EH (cell line): ENCODE measurements at places on chromosomes 2 and 18.
A peak's percentile ranks its signal among the peaks of the same experiment; 100 is the strongest.

GRCh38 chr2:178756843-178757242 is 50.4 kb downstream of the TTN start:
- peak; percentile 75 for DNase-seq

GRCh38 chr2:53289309-53290006 is 478.1 kb upstream of the CHAC2 start:
- no peak for DNase-seq

DNA sequence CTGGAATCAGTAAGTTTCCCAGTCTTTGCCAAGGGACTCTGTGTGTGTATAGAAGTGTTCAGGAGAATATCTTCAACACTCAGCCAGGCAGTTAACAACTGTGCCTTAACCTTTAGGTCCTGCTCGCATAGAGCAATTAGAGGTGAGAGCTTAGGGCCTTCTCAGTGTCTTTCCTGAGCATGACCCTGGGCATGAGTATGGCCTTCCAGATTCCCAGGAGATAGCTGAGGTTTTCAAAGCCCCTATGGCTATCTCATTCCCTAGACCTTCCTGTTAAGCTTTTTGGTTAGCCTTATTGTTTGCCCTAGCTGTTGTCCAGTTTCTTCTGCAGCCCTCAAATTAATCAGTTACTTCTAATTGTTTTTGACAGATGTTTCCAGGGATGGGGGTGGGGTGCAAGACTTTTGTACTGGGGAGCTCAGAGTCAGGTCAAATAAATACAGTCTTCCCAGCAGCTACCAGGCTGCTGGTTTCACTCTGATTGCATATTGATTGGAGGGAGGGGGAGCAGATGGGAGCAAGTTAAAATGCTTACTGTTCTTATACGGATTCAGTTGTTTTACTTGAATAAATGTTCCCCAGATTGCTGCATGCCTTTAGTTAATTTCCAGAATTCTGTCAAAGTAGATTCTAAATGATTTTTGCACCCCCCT is 23.1 kb downstream of the PDK1 start:
- no peak for DNase-seq

- DNase-seq = no peak
These were observed 14.4 kb upstream of the MYO5B start for GRCh38 chr18:50209311-50209710.

GRCh38 chr2:224310943-224311625 is 90.8 kb downstream of the FAM124B start:
- DNase-seq = peak; percentile 17

DNA sequence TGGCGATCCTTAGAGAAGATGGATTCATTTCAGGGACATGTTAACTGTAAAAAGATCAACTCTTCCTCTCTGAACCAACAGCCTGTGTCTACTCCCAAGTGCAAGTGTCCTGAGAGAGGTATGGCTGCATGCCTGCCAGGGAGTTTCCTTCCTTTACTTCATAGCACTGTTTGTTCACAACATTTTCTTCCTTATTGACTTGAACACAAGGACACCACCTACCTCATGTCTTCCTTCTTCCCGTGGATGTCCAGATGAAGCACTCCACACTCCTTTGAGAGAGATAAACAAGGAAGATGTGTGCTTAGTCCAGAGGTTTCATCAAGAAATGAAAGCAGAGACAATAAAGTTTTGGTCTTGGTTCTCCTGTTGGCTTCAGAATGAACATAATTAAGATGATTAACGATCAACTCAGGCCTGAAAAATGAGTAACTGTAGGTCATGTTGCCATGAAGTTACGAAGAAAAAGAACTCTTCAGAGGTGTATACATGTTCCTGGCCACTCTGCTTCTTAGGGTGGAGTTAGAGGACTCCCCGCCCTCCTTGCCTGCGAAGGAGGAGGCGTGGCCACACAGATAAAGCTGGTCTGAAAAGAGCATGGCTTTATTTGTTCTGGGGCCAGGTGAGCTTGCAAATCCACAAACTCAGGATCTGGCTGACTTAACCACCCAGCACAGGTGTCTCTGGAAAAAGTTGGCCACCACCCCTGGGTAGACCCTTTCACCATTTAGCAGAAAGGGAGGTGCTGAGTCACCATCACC is 155.0 kb upstream of the KCTD1 start:
- DNase-seq = no peak

- peak; percentile 98 for DNase-seq
These were observed 212.3 kb downstream of the CYP26B1 start for GRCh38 chr2:71935262-71935848.

DNA sequence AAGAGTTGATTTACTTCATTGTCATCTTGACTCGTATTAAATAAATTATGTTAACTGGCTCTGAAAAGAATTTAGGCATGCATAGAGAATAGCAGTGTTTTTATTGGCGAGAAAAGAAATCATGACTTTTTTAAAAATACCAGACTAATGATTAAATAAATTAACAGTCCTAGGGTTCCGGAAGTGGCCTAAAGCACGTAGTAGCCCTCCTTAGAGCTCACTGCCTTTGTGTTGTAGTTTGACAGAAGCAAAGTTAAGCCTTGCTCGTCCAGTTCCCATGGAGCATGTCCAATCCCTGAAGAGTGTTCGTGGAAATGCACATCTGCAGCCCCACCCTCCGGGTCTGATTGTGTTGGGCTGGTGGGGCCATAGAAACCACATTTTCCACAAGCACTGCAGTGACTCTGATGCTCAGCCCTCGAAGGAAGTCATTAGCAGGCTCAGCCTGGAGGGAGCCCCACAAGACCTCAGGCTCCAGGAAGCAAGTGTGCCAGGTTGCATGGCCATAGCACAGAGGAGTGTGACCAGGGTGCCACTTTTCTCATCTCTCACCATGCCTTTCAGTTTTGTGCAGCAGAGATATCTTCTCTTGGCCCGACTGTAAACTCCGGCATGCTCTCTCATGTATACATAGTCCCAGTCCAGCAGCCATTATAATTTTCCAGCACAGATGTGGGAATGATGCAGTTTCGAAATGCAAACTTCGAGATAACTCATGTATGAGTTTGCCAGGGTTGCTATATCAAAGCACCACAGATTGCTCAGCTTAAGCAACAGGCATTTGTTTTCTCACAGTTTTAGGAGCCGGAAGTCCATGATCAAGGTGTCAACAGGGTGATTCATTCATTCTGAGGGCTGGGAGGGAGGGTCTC is 188.6 kb upstream of the SH3BP4 start:
- DNase-seq = peak; percentile 98

DNA sequence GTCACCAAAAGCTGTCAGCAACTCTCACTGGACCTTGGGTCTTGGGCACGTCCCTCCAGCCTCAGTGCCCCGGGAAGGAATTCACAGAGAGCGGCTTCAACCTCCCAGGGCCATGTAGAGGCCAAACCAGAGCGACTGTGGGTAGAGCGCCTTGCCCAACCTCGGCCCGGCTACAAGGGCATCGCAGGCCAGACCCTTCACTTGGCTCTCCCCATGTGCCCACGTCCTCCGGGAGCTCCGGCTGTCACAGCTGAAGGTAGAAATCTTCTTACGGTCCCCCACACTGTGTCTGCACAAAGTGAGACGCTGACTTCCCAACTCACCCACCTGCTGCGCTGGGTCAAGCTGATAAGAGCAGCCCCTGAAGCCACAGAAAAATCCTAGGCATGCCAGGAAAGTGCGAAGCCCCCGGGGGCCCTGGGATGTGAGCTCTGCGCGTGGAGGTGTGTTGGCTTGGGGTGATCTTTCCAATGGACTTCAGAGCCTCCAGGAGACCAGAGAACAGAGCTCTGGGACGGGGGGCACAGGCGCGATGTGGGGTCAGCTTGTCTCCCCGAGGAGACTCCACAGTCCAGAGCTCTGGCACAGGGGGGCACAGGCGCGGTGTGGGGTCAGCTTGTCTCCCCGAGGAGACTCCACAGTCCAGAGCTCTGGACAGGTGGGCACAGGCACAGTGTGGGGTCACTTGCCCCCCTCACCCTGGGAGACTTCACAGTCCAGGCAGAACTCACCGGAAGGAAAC is 105.5 kb downstream of the RTP5 start:
- DNase-seq = no peak

GRCh38 chr2:164430166-164430783 is 191.0 kb downstream of the GRB14 start:
- peak; percentile 53 for DNase-seq

- DNase-seq = no peak
These were observed 8.6 kb upstream of the YES1 start for GRCh38 chr18:820591-821165.

- no peak for DNase-seq
These were observed 97.1 kb downstream of the ASAP2 start for GRCh38 chr2:9303528-9304225.

DNA sequence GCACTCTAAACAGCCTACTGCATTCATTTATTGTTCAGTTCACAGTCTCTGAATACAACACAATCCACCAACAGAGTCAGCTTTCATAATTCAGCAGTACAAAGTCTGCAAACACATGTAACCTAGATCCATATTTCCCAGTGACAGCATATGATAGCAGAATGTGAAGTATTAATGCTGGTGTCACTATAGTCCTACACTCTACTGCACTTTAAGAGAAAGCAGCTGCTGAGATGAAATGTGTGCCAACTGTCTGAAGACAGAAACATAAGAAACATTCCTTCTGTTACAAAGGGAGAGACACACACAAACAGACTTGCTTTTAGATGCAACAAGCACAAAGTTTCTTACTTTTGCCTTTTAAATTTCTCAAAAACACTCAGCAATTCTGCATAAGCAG is 441.8 kb downstream of the ZEB2 start:
- DNase-seq = peak; percentile 51

- peak; percentile 100 for DNase-seq
These were observed 122.9 kb downstream of the COPS8 start for GRCh38 chr2:237208373-237209260.

- DNase-seq = peak; percentile 43
These were observed 471.8 kb upstream of the CWC22 start for GRCh38 chr2:180478883-180479282.

DNA sequence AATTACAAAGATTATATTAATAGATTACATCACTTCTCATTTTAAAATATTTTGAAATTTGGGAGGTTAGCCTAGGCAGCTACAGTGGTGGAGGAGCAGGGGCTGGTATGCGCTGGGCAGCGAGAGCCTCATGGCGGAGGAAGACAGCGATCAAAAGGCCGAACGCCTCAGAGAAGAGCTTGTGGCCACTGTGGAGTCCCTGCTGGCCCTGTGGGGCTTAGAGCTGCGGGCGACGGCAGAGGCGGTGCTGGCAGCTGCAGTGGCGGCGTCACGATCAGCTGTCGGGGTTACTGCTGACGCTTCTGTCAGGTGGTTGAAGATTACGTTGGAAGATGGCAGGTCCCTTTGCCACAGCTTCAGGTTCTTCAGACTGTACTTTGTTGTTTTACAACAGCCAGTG is 87.4 kb downstream of the ROCK2 start:
- DNase-seq = no peak

GRCh38 chr2:204842661-204843485 is 297.6 kb downstream of the PARD3B start:
- DNase-seq = peak; percentile 92

- DNase-seq = peak; percentile 42
These were observed 1.6 kb downstream of the ST8SIA3 start for GRCh38 chr18:57353940-57354461.

- DNase-seq = no peak
These were observed 44.4 kb downstream of the LCT start for GRCh38 chr2:135792401-135793150.

DNA sequence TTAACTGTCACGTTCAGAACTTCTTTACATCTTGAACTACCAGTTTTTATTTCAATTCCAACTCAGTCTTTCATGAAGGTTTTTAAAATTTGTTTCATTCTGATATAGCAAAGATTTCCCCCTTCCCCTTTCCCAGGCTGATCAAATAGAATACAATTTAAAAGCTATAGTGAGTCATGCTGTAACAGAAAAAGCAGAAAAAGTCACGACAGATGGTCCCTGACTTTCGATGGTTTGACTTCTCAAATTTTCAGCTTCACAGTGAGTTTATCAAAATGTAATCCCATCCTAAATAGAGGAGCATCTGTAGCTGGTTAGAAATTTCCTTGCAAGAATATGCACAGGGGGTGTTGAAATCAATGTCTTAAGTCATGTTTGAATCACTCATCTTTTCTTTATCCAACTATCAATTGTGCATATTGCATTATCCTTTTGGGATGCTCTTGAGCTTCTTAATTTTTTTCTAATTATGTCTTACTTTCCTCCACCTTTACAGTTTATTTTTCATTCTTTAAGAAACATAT is 500.3 kb downstream of the LRP1B start:
- DNase-seq = no peak

DNA sequence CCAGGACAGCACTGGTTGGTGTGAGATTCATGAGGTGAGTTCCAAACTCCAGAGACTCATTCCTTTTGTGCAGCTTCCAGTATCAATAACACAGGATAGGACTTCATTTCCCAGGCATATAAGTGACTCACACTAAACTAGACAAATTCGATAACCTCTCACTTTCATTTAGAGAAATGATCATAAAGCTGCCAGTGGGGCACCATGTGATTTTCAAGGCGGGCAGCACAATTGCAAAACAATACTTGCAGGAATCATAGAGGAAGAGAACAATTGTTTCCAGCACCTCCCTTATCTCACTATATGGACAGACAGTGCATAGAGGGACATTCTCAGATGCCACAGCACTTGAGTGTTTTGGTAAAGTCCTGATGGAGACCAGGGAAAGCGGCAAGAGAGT is 31.3 kb upstream of the DNAH7 start:
- no peak for DNase-seq

DNA sequence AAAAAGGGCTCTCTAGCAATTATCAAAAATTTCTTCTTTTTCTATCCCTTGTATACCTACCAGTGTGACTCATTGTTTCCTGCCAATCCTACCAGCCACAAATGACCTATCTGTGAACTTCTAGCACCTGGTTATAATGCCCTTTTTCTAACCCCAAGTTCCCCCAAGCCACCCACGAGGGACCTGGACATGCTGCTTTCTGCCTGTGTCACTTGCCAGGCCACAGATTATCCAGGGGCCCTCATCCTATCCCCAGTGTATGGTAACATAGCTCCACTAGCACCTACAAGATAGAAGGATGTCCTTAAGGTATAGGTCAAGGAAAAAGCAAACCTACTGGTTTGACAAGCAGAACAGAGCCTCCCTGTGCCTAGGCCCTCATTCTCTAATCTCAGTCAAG is 26.8 kb downstream of the AAK1 start:
- no peak for DNase-seq
